ENCODE measurements at places on chromosomes 6 and 20.

DNA sequence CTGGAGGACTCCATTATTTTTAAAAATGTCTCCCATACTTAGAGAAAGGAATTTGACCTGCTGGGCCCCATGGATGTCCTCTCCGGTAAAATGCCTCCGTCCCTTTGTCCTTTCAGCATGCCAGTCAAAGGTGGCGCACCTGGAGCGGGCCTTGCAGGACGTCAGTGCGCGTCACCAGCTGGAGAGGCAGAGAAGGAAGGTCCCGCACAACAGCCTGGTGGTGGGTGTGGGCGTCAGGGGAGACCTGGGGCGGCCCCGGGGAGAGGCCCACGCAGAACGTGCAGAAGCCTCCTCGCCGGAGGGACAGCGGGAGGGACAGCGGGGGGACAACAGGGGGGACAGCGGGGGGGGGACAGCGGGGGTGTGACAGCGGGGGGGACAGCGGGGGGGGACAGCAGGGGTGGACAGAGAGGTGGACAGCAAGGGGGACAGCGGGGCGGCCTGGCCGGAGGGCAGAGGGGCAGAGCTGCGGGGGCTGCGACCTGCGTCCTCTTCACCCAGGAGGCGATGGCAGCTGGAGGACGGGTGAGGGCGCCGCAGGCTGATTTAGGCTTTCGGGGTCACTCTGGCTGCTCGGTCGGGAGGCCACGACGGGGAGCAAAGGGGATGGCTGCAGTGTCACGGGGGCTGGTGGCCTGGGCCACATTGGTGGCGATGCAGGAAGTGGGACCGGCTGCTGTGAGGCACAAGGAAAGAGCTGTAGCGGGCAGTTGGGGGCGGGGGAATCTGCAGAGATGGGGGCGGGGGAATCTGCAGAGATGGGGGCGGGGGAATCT, 859 bp upstream of the KIF25 start:
- no peak for DNase-seq

DNA sequence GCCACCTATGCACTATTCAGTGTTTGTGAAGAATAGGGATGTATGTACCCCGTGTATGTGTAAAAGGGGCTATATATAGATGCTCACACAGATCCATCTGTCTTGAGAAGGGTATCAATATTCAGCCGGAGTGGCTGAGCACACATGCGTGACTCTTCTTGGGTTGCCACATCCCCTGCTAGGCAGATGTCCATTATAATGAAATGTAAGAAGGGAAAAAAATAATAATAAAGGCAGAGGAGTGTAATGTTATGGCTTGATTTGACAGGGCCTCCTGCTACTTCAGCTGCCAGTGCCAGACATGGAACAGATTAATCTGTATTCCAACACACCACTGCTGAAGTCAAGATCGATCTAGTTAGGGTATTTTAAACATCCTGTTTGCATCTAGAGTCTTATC, 74.2 kb upstream of the VSTM2L start:
- no peak for DNase-seq

DNA sequence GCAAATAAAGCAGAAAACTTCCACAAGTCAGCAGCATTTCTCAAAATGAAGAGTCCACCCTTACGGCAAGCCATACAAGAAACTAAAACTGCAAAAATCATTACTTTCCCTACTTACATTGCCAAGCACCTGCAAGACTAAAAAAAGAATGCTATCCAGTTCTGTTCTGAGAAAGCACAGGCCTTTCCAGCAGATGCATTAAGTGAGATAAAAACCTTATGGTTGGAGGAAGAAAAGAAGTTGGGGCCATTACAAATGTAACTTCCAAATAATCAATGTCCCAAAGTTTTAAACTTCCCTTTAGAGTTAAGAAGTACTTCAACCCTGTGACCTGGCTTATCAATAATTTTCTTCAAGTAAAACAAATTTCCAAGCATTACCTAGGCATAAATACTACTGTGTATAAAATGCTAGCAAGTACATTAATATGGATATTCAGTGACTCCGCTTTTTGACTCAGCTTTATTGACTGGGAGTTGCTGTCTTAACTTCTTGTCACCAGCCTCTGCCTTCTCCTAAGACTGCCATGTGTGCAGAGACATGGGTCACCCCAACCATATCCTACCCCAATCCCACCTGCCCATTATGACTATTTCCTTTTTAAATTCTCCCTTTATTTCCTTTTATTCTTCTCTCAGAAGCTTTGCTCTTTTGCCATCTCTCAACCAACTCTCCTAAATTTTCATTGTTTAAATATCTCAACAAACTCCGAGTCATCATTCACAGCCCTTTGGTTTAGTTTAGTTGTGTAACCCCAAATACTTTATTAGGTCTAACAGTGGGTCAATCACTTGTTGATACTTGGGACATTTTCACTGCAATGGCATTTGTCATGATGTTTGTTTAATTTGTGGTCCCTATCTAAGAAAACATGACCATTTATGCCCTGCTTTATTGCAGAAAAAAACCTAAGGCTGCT, 49.7 kb downstream of the SLC22A23 start:
- no peak for DNase-seq

DNA sequence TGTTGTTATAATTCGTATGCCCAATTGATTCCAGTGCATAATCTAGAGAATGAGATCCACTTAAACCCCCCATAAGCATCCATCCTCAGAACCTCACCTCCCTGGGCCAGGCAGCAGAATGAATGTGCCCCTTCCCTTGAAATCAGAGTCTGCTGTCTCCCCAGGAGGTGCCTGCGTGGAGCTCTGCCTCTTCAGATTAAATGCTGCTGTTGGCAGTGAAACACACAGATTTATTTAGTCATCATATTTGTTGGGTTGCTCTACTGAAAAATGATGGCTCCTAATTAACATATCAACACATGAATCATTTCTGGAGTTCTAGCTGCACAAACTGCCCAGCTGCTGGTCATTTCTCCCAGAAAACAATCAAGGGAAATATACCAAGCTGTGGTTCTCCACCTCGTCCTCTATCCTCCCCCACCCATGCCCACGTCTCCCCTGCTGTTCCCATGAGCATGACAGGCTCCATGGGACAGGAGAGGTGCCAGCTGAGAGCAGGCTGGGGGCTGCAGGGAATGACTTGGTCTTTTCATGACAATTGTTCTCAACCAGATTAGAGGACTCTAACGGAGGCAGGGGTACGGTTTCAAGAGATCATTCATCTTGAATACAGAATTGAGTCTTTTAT, 633.1 kb downstream of the CDH26 start:
- no peak for DNase-seq

- DNase-seq, result no peak
These were observed 118.4 kb upstream of the RUNX2 start for GRCh38 chr6:45209762-45210161.

GRCh38 chr6:73955800-73956199, 259.8 kb downstream of the CD109 start:
- DNase-seq, result no peak

DNA sequence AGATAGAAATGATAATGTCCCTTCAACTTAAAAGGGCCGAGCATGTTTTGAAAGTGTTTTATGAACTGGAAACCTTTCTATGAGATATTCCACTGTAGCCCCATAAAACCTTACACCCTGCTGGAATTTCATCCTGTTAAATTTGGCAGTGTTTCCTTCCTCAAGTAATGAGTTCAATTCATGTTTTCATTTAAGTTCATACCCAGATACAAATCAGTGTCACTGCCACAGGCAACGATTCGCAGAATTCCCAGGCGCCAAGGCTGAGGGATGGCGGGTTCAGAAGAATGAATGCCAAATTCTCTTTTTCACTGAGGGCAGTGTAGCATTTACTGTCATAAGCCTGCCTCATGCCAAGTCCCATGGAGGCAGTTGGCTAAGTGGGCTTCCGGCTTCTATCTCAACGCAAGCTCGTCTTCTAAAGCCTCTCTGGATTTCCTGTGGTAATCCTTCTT, 511.8 kb upstream of the ID4 start:
- no peak for DNase-seq

DNA sequence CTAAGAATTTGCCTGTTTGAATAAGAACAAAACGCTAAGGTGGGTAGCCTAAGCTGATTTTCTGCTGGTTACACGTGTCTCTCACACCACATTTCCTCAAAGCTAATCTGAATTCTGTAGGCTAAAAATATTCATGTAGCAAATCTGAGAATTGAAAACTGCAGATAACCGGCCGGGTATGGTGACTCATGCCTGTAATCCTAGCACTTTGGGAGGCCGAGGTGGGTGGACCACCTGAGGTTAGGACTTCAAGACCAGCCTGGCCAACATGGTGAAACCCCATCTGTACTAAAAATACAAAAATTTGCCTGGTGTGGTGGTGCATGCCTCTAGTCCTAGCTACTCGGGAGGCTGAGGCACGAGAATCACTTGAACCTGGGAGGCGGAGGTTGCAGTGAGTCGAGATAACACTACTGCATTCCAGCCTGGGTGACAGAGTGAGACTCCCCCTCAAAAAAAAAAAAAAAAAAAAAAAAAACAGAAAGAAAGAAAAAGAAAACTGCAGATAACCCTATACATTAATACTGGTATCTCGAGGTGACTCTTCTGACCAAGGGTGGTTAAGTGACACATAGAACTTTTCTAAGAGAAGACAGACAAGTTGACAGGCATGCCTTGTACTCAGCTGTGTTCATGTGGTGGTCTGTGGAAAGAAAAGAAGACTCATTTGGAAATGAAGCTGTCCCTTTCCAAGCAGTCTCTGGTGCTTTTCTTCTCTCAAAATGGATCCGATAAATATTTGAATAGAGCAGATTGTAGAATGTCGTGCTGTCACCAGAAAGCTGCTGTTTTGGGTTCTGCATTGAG, 24.7 kb upstream of the ASXL1 start:
- DNase-seq, result no peak

- DNase-seq, result no peak
These were observed 63.2 kb downstream of the SLC24A3 start for GRCh38 chr20:19275630-19276071.

DNA sequence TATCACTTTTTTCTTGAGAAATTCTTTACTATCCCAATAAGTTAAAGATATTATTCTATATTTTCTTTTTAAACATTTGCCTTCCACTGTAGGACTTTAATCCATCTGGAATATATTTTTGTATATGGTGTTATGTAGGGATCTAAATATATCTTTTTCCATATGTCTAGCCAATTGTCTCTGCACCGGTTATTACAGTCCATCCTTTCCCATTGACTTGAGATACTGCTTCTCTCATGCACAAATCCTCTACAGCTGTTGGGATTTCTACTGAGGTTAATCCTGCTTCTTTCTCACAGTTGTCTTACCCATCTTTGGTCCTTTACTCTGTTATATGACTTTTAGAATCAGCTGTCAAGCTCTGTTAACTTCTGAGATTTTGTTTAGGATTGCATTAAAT, 483.8 kb upstream of the CDH4 start:
- peak; percentile 54 for DNase-seq

GRCh38 chr6:152096863-152097496, 289.5 kb downstream of the ESR1 start:
- DNase-seq, result peak; percentile 71

GRCh38 chr6:165571721-165572132, 91.3 kb downstream of the PDE10A start:
- DNase-seq, result no peak

GRCh38 chr20:61328911-61329558, 77.0 kb downstream of the CDH4 start:
- peak; percentile 20 for DNase-seq

DNA sequence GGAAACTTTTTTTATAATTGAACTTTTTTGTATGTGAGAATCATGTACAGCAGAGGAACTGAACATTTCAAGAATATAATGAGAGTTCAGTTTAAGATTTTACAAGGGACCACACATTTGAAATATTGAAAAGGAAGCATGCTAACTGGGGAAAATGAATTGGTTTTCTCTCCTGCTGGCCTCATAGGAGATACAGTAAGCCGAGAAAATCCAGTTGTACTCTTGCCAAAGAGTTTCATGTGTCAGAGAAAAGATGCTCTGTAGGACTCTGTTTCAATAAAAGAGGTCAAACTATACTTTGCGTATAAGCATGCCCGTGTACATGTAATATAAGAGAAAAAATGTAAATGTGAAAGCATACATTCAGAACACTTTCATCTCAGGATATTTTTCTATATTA, 393.5 kb upstream of the NRSN1 start:
- DNase-seq, result no peak

- DNase-seq, result no peak
These were observed 22.8 kb downstream of the NPEPL1 start for GRCh38 chr20:58715391-58715800.

DNA sequence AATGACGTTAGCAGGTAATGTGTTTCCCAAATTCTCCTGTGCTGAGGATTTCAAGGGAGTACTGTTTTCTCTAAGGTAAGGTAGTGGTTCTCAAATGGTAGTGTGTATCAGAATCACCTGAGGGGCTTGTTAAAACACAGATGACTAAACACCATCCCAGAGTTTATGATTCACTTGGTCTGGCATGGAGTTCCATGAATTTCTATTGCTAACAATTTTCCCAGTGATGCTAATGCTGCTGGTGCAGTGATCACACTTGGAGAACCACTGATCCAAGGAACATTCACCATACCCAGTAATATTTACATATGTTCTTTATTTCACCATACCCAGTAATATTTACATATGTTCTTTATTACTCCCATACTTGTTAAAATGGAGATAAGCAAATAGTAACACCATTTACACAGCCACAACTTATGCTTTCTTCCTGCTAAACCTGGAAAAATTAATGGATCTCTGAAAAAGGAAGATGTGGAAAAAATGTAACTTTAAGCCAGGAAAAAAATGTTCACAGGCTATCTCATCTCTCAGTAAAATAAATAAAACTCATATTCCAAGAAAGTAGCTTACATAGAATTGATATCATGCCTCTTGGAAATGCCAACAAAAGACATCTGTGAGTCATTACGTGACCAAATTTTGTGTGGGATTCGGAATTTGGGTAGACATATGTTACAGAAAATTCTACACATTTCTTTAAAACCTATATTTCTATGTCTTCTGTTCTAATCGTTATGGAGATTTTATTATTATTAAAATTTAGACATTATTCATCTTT, 129.5 kb downstream of the MMUT start:
- no peak for DNase-seq

- peak; percentile 51 for DNase-seq
These were observed 14.8 kb downstream of the FAXC start for GRCh38 chr6:99334526-99335127.

- DNase-seq, result no peak
These were observed 125.8 kb upstream of the BCLAF1 start for GRCh38 chr6:136415351-136416007.

DNA sequence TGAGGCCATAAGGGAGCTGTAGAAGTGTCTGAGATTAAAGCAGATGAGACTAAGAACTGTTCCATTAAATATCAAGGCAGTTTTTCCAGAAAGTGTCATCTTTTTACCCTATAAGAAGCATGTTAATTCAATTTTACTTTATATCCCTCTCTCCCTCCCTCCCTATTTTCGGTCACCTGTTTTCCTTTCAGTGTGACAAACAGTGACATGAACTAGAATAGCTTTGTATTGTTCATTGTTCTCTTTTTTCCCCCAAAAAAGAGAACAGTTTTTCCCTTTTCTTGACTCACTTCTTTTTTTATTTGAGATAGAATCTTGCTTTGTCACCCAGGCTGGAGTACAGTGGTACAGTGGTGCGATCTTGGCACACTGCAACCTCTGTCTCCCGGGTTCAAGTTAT, 269.3 kb downstream of the ZFAND3 start:
- DNase-seq, result no peak

GRCh38 chr20:57619051-57619831, 985 bp downstream of the ZBP1 start:
- DNase-seq, result no peak

Data from NCI-H82 (cell line).